Stimulated activated CD4-positive, alpha-beta T cell treated with anti-CD3 and anti-CD28 coated beads, Interleukin-1b, Interleukin-23, amount 100 ng/mL, for 24 hours (primary cell): ENCODE measurements at places on chromosomes 7 and 10.

GRCh38 chr7:36144189-36144588 is 8.9 kb upstream of the EEPD1 start:
- DNase-seq = no peak

DNA sequence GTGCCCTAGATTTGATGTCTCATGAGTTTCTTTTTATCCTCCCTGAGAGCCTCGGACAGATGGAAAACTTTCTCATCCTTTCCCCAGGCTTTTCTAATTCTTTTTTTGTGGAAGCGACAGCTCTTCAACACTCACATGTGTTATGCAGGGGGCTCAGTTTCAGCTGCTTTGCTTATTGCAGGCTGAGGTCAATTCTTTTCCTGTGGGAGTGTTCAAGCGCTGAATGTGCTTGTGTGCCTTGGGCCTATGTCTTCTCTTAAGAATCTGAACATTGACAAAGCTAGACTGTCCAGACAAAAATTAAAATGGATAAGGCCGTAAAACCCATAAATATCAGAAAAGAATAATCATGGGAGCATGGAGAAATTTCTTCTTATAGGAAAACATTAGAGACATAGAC is 125.2 kb upstream of the STEAP4 start:
- no peak for DNase-seq

DNA sequence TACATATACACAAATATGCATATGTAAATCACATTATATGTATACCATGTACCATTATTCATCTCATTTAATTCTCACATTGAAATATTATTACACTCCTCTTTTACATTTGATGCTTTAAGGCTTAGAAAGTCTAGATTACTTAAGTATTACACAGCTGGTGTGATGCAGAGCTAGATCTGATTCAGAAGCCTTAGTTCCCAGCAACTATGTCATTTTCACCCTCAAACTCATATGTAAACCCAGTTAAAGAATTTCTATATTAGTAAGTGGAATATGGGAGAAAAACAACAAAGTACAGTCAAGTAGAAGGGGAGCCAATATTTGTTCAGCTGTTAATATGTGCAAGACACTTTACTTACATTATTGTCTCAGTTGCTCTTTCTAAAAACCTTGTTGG is 74.3 kb upstream of the CSTF2T start:
- no peak for DNase-seq

DNA sequence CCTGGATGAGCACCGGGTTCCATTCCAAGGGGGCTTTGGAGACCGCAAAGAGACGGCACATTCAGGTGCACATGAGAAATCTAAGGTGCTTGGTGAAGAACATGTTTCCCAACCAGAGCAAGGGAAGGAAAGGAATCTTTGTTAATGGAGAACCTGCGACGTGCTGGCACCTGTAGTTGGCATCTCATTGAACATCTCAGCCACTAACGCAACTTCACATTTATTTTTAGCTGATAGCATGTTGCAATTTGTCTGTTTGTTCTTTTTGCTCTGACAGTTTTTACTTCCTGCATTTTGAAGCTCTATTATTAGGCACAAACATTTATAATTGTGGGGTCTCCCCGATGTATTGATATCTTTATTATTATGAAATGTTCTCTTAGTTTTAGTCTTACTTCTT is 316.7 kb downstream of the TCERG1L start:
- DNase-seq = no peak

DNA sequence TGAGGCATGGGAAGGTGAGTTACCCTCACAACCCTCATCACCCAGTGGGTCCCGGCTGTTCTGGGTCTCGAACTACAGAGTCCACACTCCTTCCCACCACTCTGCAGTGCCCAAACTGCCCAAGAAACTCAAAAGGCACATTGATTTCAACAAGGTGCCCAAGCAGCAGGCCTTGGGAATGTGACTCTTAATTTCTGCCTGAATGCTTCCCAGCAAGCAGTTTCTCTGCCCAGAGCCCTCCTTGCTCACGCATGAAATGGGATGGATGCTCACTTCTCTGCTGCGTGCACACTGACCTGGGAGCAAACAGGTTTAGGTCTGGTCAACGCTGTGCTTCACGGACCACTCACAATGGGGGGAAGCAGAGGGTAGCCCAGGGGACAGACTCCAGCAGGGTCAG is 77.9 kb downstream of the GRB10 start:
- DNase-seq = no peak

DNA sequence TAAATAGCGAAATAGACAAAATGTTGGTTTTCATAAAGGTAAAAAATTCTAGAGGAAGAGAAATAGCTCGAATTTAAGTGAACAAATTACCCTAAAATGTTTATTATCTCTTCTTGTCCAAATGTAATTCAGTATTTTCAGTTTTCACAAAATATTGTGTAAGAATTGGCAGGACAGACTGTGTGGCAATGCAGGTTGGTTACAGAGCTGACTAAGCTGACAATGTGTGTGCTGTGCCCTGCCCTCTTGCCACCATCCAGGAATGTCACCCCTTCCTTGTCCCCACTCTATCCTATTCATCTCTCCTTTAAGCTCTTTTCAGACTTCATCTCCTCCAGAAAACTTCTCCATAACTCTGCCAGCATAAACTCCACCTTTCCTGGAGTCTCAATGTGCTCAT is 46.1 kb downstream of the COL28A1 start:
- no peak for DNase-seq

GRCh38 chr10:113169111-113169510 is 219.1 kb downstream of the TCF7L2 start:
- no peak for DNase-seq

- DNase-seq = no peak
Measured at GRCh38 chr10:27536437-27536836, 32.3 kb downstream of the RAB18 start.

DNA sequence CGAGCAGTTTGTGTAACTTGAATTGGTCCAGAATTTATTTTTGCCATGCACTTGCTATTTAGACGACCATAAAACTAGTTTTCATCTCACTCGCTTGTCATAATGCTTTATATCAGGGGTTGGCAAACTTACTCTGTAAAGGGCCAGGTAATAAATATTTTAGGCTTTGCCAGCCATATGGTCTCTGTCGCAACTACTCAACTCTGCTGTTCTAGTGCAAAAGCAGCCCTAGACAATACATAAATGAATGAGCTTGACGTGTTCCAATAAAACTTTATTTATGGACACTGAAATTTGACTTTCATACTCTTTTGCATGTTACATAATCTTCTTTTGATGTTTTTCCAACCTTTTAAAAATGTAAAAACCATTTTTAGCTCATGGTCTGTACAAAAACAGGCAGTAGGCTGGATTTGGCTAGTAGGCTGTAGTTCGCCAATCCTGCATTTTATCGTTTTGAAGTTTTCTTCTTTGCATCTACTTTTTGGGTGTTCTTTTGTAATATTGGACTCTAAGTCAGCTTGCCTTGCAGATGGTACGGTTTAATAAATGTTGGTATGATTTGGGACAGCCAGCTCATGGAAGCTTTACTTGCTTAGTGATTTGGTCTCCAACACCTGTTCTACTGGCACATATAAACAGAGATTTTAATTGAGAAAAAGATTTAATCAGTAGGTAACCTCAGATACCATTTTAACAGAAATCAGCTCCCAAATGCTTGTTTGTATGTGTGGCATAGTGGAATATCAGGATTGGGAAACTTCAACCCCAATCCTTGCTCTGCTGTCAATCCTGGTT is 25.6 kb downstream of the SND1 start:
- DNase-seq = no peak

DNA sequence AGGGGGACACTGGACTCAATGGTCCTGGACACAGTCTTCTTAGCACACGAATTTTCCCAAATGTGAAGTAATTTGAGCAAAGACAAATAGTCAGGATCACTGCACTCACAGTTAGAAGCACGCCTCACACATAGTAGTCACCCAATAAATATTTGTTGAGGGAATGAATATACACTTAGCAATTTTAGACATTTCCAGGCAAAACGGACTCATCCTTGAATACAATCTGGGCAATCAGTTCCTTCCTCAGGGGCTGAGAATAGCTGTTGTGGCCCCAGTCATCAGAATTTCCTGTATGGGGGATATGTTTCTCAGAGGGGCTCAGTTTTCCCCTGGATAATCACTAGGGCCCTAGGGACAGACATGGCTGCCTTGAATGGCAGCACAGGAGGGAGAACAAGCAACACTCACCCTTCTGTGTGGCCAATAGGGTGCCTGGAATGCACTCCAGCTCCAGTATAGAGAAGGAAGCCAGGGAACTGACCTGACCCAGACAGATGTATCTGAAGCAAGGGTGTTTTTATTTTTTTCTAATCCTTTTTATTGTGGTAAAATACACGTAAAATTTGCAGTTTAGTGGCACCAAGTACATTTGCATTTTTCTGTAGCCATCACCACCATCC is 282.7 kb upstream of the ZNF32 start:
- no peak for DNase-seq

DNA sequence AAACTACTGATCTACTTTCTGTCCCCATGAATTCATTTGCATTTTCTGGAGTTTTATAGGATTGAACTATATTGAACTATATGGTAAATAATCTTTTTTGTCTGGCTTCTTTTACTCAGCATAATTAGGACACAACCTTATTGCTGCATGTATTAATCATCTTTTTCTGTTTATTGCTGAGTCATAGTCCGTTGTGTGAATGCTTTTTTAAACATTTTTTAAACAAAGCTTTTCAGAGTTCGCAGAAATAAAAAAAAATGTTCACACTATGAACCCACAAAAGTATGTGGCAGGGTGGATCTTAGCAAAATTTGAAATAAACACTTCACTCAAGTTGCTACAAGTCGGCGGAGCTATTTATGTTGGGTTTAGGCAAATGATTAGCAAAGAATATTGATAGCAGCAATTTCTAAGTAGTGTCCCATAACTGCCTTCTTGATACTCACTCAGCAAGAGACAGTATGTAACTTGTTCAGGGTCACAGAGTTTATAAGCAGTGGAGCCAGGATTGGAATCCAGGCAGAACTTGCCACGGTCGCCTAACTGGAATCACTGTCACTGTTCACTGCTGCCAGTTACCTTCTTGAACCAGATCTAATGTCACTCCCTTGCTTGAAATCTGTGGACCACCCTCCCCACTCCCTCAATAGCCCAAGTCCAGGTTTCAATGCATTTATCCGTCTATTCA is 5.6 kb downstream of the CH25H start:
- DNase-seq = no peak

- no peak for DNase-seq
Measured at GRCh38 chr7:128892521-128893250, 17.8 kb downstream of the KCP start.

DNA sequence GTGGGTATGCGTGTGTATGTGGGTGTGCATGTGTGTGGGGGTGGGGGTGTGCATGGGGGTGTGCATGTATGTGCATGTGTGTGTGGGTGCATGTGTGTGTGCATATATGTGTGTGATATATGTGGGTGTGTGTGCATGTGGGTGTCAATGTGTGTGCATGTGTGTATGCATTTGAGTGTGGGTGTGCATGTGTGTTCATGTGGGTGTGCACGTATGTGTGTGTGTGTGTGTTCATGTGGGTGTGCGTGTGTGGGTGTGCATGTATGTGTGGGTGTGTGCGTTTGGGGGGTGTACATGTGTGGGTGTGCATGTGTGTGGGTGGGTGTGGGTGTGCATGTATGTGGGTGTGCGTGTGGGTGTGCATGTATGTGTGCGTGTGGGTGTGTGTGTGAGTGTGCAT is 42.6 kb downstream of the GTF2IRD1 start:
- DNase-seq = no peak

- DNase-seq = no peak
Measured at GRCh38 chr10:17645621-17646345, 1.8 kb downstream of the STAM start.

DNA sequence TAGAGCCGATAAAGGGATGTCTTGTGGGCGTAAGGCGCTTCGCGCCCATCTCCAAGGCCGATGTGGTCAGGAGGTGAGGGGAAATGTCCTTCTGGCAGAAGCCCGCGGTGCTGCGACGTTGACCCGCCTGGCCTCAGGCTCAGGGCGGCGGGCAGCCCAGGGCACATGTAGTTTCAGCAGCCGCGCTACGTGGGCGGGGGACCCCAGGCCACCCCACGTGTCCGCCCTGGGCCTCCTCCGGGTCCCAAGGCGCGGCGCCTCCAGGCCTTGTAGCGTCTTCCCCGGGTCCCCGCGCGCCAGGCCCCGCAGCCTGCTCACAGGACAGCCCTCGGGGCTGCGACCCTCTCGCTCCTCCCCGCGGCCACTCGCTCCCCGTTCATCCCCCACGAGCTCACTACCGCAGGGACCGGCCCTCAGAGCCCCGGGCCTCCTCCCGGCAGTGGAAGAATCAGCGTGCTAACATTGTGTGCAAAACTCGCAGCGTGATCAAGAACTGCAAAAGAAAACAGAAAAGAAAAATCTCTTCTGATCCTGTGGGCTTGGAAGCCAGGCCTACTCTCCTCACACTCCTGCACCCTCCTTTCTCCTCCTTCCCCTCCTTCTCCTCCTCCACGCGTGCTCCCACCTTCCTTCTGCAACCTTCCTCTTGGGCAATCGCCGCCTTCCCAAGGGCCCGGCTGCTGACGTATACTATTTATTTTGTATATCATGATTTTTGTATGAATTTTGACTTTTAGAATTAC is 4.4 kb upstream of the TBX20 start:
- no peak for DNase-seq
